ENCODE measurements at places on chromosomes 1 and 21.

DNA sequence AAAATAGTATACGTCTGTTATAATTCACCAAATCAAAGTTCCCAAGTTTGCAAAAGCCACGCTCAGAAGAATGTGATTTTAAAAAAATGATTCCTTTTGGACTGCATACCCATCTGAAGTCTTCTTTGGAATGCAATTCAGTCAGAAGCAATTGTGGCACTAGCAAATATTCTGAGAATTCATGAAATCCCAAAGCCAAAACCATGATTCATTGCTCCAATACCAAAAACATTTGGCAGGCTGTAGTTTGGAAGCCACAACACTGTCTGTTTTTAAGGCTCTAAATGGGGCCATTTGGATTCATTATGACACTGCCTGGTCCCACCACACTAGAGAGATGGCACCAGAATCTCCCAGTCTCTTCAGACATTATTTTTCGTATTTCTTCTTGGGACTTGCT lies 21.8 kb upstream of the LRRC53 start:
- no peak for DNase-seq

DNA sequence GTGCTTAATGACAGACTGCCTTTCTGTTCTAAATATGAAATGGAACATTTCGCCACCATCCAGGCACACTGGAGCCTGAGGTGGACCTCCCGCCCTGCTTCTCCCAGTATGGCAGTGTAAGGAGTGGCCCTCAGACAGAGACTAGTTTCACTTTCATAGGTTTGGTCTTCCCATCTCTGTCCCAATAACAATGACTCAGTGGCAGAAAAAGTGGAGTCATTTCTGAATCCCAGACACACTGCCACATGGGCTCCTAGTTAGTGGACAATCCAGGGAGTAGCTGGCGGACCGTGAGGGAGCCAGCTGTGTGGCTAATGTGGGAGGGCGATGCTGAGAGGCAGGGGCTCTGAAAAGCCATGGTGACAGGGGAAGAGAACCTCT lies 95.6 kb upstream of the TSPAN2 start:
- DNase-seq: no peak

DNA sequence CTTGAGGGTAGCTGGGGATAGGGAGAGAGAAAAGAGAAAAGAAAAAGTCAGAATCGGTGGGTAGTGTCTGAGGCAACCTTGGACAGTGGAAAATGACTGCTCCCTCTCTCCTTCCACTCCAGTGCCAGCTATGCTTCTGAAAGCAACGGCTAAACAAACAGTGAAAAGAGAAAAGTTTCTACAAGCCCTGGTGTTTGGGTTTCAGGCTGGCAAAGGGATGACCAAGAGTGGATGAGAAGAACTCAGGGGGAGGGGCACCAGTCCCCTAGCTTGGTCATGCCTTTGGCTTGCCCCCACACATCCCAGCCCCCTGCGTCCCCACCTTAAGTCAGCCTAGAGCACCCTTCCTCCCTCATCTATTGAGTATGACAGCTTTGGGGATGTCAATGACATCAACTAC lies 8.6 kb downstream of the IL22RA1 start:
- no peak for DNase-seq

DNA sequence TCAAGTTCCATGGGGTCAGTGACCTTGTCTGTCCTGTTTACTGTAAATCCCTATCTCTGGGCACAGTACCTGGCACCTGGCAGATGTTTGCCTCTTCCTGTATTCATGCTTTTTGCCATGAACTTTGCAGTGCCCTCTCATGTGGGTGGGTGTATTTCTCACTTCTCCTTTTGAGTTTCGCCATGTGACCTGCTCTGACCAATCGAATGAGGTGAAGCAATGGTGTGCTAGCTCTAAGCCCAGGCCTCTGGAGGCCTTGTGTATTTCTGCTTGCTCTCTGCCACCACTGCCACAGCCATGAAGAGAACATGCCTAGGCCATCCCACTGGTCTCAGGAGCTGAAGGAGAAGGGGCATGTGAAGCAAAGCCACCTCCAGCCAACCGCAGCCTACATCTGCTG lies 185.5 kb upstream of the ZC3H12A start:
- DNase-seq: no peak

DNA sequence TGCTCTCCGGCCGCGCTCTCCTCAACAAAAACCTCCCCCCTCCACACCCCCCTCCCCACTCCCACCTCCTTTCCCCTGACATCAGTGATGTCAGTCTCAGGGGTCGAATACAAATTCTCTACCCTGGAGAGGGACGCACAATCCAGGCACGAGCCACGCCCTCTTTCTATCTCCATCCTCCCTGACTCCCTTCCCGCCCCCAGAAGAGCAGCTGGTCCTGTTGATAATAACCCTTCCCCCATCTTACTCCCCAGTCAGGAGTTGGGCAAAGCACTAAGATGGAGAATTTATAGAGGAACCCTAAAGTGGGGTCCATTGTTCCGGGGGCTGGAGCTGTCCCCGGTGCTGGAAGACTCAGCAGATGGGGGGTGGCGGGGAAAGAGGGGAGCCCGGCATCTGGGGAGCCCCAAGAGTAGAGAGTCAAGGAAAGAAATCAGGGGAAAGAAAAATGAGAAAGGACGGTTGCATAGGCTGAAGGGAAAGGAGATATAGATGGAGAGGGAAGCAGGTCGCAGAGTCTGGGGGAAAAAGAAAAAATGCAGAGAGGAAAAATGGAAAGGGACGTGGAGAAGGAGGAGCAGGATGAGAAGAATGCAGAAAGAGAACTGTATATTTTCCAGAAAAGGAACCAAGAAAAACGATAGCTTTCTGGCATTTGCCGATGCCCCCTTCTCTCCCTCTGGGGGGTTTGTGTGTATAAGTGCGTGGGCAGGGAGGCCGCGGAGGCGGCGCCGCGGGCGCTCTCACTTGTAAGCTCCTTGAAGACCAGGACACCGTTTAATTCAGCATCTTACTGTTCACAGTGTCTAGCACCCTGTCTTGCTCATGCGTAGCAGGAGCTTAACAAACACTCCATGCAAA lies at the start of gene CELF3:
TSS of gene CELF3 (minus strand) at position 33 of the 861 bp plus-strand sequence. CDS start 783 bp downstream, outside the sequence.
- DNase-seq: peak; percentile 78

GRCh38 chr1:36400825-36401601 lies 3.3 kb upstream of the LSM10 start:
- peak; percentile 64 for DNase-seq

- DNase-seq: no peak
These were observed 29.7 kb upstream of the KDM4A start for GRCh38 chr1:43619996-43620920.

DNA sequence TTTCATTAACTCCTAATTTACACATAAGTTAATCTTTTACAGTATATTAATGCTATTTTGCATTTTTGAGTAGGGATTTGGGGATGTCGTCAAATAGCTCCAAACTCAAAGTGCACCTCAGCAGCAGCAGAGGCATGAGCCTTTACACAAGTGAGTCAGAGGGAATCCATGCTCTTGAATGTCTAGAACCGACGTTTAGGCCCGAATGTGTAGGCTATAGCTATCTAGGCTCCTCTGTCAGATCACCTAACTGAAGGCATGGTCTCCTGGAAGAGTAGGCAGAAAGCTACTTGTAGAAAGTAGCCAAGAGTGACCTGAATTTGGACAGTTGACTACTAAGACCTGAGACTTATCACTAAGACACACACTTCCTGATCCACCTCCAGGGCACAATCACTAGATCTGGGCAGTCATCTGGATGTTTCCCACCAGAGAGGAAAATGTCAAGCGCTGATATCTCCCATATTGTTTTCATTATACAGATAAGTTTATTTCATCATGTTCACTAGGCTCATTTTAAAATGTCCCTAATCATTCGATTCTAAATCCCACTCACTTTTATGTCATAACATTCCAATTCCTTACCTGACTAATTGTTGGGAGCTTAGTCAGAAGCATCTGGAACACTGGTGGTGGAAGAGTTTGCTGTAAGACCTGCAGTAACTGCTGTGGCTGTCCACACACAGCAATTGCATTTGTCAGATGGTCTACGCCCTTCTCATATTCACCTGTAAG lies 15.3 kb downstream of the TOMM20 start:
- DNase-seq: no peak

DNA sequence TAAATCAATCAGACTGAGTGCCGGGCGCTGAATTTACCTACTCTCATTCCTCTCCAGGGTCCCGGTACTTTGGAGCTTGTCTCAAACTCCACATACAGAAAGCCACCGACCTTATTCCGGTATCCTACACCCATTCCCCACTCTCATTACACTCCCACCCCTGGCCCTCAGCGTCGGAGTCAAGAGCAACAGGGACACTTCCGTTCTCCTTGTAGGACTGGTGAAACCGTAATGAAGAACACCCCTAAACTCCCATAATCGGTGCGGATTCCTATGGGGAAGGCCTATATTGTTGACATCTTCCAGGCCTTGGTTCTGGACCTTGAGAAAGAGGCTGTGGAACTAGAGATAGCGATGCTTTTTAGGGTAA lies 798 bp downstream of the ZBED6 start:
- DNase-seq: no peak

DNA sequence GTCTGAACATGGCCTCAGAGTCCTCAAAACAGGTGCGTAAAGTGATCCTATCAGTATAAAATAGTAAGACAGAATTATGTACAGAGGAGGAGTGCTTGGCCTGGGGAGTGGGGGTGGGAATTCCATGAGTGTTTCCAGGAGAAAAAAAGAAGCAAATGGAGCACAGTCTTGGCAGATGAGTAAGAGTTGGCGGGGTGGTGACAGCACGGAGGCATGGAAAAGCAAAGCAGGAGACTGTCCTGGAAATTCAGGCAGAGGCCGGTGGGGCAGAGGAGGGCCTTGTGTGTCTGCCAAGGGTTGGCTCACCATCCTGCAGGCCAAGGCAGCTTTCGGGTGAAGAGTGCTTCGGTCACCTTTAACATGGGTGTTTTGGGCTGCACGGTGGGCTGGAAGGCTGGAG lies 63.4 kb downstream of the OPTC start:
- DNase-seq: no peak

- DNase-seq: no peak
These were observed 12.8 kb upstream of the NRIP1 start for GRCh38 chr21:15077529-15078145.

DNA sequence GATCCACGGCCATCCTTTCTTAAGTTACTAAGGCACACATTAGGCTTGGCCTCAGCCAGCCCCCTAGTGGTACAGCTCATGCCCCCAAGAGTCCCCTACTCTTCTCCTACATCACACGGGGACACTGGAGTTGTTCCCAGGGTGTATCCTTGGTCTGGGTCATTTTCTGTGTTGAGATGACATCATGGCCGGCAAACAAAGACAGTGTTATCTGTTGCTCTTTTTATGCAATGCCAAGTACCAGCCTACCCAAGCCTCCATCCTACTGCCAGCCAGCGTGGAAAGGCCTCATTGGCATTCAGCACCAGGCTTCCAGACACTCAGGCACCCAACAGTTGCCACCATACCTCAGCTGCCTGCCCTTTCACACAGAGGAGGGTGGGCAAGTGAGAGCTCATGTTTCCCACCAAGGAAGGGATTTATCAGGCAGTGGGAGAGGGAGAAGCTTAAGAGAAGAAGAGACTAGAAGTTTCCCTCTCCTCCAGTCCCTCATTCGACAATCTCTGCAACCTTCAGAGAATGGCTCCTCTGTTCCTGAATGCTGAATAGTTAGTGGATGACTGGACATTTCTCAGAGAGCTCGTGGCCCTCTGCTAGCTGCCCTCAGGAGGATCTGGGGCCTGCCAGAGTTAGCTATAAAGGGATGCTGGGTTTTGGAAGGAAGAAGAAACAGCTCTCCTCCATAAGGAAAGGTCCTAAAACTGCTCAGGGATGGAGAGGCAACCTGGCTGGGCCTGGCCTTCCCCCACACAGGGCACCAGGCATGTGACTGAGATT lies 17.7 kb downstream of the CBR1 start:
- no peak for DNase-seq

DNA sequence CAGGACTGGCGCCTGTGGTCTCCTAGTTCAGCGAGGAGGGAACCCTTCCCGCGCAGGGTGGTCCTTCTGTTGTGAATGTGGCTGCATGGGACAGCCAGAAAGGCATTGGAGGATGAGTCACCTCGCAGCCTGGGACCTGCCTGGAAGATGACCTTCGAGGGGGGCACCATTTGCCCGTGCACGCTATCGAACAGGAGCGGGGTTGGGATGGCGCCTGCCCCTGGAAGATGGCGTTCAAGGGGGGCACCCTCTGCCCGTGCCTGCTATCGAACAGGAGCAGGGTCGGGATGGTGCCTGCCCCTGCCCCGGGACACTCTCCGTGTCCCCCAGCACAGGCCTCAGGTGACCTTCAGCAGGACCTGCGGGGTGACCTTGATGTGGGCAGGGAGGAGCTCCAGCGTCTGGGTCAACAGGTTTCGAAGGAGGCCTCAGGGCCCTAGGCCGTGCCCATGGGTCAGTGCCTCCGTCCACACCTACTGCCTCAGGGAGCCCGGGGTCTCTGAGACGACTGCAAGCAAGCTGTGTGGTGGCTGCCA lies 1.7 kb upstream of the ACTRT2 start:
- DNase-seq: no peak
